Left lung (tissue), 14 donors: ENCODE measurements at places on chromosomes 4 and X. TPM values are rescaled to one million over a fixed set of nuclear protein-coding genes. Genes with fewer than 3 reads are reported as not detected.

The SNX12 gene
- total RNA-seq: 54.6 TPM

The RUFY3 gene
- 59.9 TPM for total RNA-seq

The SAGE1 gene
- not detected for total RNA-seq

The OCIAD2 gene
- total RNA-seq: 37.2 TPM

The RTL9 gene
- total RNA-seq: 0.24 TPM

The SMIM31 gene
- total RNA-seq: not detected

The ZDHHC15 gene
- 2.7 TPM for total RNA-seq

The CXCL3 gene
- total RNA-seq: 15.2 TPM

The ATP8A1 gene
- total RNA-seq: 37.2 TPM

The WDR44 gene
- total RNA-seq: 16.0 TPM

The TRIM61 gene
- total RNA-seq: 1.5 TPM

The CD38 gene
- total RNA-seq: 21.0 TPM

The FAM241A gene
- total RNA-seq: 3.3 TPM

The SSX3 gene
- not detected for total RNA-seq
